ENCODE measurements at places on chromosomes 3 and 15.

DNA sequence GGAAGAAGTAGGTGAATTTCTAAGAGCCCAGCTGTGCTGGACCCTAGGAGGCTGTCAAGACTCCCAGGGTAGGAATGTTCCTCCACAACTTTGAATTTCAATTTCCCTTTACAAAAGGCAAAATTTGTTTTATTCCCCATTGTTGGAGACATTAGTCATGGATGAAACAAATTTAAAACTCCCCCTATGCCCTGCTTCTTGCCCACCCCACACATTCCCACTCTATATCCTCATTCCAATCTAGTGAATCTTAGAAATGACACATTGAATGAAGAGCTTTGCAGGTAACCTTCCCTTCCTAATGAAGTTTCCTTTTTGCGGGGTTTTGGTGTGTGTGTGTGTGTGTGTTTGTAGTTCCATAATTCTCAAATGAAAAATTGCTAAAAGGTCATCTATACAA lies 72.6 kb downstream of the CCNL1 start:
- DNase-seq = no peak

GRCh38 chr3:10876661-10877060 lies 60.6 kb downstream of the SLC6A11 start:
- DNase-seq = no peak

DNA sequence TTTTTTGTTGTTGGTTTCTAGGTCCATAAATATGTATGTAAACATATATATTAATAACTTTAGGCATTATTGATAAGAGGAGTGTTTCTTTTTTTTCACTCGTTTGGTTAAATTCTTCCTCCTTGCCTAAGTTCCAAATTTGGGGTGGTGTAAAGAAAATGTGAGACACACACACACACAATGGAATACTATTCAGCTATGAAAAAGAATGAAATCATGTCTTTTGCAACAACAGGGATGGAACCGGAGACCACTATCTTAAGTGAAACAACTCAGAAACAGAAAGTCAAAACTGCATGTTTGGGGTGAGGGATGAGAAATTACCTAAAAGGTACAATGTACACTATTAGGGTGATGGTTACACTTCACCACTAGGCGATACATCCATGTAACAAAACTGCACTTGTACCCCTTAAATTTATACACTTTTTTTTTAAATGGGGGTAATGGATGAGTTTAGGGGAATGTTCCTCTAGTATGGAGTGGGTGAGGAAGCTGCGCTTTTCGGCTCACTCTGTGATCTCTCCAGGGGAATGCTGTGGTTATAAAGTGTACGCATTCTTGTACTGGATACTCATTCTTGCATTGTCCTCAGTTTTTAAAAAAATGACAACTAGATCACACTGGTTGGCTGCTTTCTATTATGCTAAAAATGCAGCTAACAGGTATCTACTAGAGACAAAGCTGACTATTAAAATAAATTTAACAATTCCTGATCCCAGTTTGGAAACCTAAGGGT lies 50.8 kb upstream of the PPARG start:
- DNase-seq = no peak

DNA sequence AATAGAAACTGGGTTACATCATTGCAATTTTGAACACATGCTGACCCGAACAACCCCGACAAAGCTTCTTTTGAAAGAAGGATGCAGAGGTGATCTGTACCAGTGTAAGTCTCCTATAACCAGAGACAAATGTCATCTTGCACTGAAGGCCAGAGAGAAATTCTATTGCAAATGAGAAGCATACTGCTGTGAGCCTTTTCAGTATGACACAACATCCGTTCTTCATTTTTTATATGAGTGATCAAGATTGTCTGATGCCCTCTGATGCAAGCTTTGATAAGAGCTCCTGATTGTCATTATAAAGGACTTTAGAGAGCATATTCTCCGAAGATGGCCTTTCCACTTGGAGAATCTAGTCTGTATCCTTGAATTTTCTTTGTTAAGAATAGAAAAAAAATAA lies 36.9 kb downstream of the PCOLCE2 start:
- DNase-seq = no peak

GRCh38 chr15:25345943-25346342 lies 92.9 kb downstream of the UBE3A start:
- DNase-seq = no peak

- DNase-seq = peak; percentile 44
These were observed 376.1 kb upstream of the CFAP20DC start for GRCh38 chr3:59425942-59426341.

- DNase-seq = no peak
These were observed 15.7 kb upstream of the PRR23E start for GRCh38 chr3:127177226-127177625.

GRCh38 chr15:49987198-49987785 lies 131.7 kb downstream of the ATP8B4 start:
- DNase-seq = no peak

DNA sequence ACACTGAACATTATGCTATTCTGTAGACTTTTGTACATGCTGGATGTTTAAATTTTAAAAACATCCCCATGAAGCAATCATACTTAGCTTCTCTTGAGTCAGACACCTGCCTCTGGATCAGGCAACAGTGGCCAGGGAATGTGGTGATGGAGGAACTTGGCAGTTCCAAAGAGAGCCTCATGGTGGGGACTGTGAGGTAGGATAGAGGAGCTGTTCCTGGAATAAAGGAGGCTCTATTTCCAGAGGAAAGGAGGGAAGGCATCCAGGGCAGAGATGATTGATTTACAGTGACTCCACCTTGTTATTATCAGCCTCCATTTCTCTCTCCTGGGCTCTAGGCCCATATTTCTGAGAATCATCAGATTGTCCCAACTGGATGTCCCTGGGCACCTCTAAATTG lies 35.0 kb upstream of the ABHD17C start:
- no peak for DNase-seq

DNA sequence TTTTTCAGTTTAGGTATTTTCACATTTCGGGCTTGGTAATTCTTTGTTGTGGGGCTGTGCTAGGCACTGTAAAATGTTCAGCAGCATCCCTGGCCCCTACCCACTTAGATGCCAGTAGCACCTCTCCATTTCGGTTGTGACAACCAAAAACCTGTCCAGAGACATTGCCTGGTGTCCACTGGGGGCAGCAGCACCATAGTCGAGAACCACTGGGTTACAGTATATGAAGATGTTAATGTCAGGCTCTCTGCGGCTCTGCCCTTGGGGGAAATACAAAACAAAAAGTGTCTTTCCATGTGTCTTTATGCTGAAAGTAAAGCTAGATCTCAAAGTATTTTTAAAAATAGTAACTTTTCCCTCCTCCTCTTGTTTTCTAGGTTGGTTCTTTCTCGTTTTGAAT lies 177.2 kb downstream of the ITPR1 start:
- DNase-seq = no peak

DNA sequence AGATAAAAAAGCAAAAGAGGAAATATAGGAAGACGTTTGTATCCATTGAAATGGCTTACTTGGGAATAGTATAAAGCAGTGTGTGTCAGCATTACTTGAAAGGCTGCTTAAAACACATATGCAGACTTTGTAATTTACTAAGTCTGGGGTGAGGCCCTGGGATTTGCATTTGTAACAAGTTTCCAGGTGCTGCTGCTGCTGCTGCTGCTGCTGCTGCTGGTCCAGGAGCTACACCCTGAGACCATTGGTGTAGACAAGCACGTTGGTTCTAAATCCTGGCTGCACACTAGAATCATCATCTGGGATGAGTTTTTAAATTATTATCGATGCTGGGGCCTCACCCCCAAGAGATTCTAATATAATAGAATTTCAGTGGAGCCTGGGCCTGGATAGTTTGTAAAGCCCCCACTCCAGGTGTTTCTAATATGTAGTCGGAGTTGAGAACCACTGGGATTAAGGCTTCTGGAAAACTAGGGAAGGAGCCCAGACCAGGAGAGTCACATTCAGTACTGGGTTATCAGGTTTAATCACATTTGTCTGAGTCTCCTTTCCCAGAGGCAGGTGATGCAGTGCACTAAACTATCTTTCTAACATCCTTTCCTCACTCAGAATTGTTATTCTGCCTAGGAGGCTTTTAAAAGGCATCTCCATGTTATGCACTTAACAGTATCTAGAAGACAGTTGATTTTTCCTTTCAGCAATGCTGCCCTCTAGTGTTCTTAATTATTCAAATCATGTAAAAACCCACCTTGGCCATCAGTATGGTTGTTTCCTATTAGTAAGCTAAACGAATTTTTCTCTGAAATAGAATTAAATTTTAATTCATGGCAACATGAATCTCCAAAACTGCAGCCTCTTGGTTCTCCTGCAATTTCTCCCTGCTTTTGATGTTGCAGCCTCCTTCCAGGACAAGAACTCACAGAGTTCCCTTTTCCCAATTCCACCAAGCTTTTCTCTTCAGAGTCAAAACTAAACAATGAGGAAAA lies 45.4 kb downstream of the SSR3 start:
- DNase-seq = no peak

DNA sequence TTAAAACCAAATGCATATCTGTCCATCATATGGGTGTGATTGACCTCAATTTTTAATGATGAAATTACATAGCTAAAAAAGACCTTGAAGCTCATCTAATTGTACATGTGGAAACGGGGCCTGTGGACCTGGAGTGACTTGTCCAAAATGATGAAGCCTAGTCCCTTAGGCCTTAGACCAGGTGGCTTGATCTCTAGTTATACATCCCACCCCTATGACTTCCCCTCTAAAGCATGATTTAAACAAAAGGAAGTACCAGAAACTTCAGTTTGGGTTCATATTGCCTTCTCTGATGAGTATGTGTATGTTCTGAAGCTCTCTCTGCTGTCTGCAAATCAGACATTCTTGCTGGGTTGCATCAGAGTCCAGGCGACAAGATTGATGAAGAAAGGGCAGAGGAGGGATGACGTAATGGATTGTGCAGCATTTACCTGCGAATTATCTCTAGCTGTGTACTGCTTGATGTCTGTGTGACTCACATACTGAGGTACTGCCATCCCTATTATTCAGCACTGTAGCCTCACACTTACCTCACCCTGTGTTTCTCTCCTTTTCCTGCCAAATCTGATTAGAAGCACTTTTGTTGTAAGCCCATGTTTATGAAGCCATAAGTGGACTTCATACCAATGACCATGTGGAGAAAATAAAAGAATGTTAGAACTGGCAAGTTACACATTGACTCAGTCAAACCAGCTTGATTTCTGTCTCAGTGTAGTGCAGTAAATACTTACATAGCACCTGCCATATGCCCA lies 111.5 kb downstream of the FILIP1L start:
- DNase-seq = no peak

DNA sequence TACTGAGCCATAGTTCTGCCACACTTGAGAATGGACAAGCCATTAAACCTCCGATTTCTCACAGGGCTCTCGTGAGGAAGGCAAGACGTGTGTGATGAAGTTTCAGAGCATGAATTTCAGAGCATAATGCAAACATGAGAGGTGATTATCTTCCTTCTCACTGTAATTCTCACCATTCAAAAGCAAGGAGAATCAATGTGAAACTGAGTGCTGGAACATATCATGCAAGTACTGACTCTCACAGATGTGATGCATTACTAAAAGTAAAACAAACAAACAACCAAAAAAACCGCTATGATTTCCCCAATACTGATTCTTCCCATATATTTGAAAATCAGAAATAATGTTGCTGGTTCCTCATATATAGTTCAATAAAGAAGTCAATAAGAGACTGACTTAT lies 23.7 kb downstream of the P3H2 start:
- no peak for DNase-seq

- no peak for DNase-seq
These were observed 15.6 kb downstream of the CHST2 start for GRCh38 chr3:143135150-143135549.

Measured in activated CD4-positive, alpha-beta T cell treated with anti-CD3 and anti-CD28 coated beads for 24 hours (primary cell).